DMS153 (cell line): ENCODE measurements at places on chromosomes 4 and X.
A peak's percentile ranks its signal among the peaks of the same experiment; 100 is the strongest.

GRCh38 chr4:22323691-22324090 is 192.2 kb downstream of the ADGRA3 start:
- DNase-seq = no peak

GRCh38 chrX:43707812-43708548 is 51.9 kb downstream of the MAOA start:
- DNase-seq = no peak

- DNase-seq = no peak
Measured at GRCh38 chrX:38927592-38927991, 126.3 kb downstream of the MID1IP1 start.

GRCh38 chr4:149701435-149702156 is 114.0 kb downstream of the IQCM start:
- DNase-seq = no peak

- no peak for DNase-seq
Measured at GRCh38 chr4:146098978-146099377, 76.5 kb upstream of the LSM6 start.

DNA sequence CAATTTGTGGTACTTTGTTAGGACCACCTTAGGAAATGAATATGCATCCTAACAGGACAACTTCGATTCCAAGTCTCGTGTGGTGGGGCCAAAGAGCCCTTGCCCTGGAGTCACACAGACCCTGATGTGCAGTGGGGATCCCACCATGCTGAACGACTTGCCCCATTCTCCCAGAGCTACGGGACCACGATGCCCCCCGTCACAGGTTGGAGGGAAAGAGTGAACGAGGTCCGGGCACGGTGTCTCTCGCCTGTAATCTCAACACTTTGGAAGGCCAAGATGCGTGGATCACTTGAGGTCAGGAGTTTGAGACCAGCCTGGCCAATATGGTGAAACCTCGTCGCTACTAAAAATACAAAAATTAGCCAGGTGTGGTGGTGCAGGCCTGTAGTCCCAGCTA is 14.4 kb upstream of the MSX1 start:
- no peak for DNase-seq

DNA sequence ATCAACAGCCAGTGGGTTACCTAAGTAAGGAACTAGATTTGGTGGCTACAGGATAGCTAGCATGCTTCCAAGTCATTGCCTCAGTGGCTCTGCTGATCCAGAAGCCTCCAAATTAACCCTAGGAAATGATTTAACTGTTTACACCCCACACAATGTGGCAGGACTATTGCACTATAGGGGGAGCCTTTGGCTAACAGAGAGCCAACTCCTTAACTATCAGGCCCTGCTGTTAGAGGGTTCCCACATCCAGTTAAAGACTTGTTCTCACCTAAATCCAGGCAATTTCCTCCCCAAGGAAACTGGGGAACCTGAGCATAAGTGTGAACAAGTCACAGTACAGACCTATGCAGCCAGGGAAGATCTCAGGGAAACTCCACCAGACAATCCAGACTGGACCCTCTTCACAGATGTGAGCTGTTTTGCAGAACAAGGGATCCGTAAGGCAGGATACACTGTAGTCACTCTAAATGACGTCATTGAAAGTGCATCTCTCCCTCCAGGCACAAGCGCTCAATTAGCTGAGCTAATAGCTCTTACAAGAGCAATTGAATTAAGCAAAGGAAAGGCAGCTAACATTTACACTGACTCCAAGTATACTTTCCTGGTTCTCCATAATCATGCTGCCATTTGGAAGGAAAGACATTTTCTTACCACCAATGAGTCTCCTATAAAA is 185.3 kb upstream of the SPOCK3 start:
- DNase-seq = no peak

GRCh38 chrX:103183912-103184311 is 31.0 kb upstream of the BEX4 start:
- DNase-seq = no peak

GRCh38 chr4:67161311-67161710 is 384.0 kb downstream of the CENPC start:
- no peak for DNase-seq

DNA sequence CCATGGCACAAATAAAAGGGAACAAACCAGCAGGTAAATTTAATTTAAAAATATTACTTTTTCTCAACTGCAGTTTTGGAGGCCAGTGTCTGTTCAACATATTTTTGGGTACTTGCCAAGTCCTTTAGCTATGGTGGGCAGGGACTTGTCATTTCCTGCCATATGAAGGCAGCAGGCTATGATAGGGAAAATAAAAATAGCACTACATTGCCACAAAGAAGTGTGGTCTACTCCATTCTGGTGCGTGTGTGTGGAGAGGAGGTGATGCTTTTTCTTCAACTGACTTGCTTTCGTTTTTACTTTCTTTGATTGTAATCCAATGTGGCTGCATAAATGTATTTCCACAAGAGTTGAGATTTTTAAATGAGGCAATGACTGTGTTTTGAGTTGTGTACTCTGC is 17.2 kb downstream of the GPR174 start:
- no peak for DNase-seq

DNA sequence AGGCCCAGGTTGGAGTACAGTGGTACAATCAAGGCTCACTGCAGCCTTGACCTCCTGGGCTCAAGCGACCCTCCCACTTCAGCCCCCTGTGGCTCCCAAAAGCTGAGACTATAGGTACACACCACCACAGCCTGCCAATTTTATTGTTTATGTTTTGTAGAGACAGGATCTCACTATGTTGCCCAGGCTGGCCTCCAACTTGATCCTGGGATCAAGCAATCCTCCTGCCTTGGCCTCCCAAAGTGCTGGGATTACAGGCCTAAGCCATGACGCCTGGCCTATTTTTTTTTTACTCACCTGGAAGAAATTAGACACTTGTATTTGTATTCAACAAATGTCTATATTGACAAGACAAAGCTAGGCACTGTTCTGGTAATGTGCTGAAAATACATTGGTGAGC is 25.1 kb downstream of the FAM156A start:
- DNase-seq = no peak

DNA sequence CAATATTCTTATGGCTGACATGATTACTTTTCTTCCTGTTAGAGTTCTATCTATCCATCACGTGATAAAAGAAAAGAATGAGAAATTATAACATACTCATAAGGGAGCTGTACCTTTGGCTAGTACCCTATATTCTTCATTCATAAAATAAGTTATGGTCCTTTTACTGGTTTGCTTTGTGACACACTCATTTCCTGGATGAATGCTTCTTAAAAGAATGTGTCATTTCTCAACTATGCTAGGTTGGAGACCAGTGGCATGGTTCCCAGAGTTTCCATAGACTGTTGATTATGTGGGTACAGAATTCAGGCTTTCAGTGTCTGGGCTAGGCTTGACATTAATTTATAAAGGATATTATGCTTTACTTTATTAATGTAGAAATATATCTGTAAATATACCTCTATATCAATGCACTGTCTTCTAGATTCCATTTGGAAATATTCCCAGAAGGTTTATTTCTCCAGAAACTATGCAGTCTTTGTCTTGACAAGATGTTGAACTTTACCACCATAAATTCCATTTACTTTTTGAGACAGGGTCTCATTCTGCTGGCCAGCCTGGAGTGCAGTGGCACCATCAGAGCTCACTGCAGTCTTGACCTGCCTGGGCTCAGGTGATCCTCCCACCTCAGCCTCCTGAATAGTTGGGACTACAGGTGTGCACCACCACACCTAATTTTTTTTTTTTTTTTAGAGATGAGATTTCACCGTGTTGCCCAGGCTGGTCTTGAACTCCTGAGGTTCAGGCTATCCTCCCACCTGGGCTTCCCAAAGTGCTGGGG is 23.8 kb downstream of the NUDT6 start:
- no peak for DNase-seq

- DNase-seq = no peak
Measured at GRCh38 chrX:97132664-97133415, 249.1 kb downstream of the RPA4 start.

DNA sequence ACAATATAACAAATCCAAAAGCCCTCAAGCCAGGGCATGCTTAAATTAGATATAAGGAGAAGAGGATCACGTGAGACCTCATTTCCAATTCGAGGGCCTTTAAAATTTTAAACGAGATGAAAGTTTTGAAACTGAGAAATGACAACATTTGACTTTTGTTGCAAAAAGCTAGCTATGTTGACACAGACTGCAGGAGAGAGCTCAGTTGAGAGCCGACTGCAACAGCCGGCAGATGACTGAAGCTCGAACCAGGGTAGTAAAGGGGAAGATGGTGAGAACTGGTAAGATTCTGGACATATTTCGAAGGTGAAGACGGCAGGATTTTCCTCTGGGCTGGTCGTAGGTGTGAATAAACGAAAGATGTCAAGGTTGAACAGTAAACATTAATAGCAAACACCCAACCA is 773 bp downstream of the PRMT9 start:
- no peak for DNase-seq

GRCh38 chr4:8707045-8707781 is 114.6 kb downstream of the CPZ start:
- DNase-seq = no peak

- DNase-seq = no peak
Measured at GRCh38 chrX:724256-724655, 93.7 kb downstream of the SHOX start.

- DNase-seq = no peak
Measured at GRCh38 chr4:163251204-163251603, 81.2 kb downstream of the NPY1R start.

DNA sequence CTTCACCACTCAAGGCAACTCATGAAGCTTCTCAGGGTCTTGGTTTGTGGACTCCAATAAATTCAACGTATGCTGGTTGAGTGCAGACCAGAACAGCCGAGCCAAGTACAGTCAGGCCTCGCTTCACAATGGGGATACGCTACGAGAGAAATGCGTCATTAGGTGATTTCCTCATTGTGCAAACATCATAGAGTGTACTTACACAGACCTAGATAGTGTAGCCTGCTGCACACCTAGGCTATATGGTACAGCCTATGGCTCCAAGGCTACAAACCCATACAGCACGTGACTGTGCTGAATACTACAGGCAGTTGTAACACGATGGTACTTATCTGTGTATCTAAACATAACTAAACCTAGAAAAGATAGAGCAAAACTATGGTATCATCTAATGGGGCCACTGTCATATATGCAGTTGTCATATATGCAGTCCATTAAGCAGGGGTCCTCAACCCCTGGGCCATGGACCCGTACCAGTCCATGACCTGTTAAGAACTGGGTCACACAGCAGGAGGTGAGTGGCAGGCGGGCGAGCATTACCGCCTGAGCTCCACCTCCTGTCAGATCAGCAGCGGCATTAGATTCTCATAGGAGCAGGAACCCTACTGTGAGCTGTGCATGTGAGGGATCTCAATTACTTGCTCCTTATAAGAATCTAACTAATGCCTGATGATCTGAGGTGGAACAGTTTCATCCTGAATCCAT is 31.5 kb downstream of the RTL5 start:
- peak; percentile 52 for DNase-seq

GRCh38 chrX:134526399-134526798 is 66.4 kb downstream of the HPRT1 start:
- no peak for DNase-seq

GRCh38 chr4:7514789-7515188 is 80.1 kb upstream of the PSAPL1 start:
- DNase-seq = no peak

- no peak for DNase-seq
Measured at GRCh38 chrX:54237014-54237413, 54.0 kb upstream of the FAM120C start.

GRCh38 chr4:113633467-113633866 is 128.1 kb downstream of the CAMK2D start:
- no peak for DNase-seq

DNA sequence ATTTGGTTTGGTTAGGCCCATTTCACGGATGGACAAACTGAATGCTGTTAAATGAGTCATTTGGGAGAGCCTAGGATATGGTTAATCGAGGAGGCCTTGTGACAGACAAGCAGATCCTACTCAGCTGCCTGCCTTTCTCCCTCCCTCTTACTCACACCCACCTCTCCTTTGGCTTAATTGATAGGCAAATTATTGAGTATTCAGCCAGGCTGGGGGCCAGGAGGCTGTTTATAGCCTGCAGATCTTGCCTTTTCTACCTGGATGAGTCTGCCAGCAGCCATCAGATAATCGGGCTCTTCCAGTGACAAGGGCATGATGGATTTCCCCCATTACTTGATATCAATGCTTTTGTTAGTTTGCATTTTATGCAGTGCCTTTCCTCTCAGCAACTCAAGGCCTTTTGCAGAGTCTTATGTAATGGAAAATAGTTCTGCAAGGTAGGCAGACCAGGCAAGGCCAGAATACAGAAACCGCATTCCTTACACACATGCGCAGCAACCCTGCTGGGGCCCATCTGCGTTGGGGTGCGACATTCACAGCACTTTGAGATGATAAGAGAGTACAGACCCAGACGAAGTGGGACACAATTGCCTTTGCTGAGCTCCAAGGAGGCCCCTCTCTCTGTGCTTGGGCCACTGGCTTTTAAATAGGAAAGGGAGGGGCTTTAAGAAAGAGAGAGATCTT is 96.2 kb upstream of the ATP6AP2 start:
- DNase-seq = no peak

- DNase-seq = no peak
Measured at GRCh38 chrX:22974616-22975015, 25.1 kb upstream of the DDX53 start.

DNA sequence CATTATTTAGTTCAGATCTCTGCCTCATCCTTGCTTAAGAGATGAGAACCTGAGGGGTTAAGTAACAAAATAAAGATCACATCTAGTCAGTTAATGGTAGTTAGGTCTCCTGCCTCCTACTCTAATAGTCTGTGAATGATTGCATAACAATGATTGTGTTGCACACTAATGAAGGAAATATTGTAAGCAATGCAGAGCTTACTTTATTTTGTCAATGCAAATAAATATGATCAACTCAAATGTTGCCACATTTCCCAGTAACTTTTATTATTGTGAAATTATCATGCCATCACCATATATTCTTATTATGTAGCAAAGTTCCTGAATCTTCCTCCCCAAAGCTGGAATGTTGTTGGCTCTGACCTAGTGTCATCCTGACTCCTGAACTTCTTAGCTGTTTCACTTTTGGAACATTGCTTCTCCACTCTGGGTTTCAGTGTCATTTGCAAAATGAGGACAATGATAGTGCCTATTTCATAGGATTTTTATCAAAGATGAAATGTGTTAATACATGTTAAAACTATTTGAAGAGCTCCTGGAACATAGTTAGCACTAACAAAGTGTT is 17.0 kb upstream of the GABRA4 start:
- DNase-seq = no peak

DNA sequence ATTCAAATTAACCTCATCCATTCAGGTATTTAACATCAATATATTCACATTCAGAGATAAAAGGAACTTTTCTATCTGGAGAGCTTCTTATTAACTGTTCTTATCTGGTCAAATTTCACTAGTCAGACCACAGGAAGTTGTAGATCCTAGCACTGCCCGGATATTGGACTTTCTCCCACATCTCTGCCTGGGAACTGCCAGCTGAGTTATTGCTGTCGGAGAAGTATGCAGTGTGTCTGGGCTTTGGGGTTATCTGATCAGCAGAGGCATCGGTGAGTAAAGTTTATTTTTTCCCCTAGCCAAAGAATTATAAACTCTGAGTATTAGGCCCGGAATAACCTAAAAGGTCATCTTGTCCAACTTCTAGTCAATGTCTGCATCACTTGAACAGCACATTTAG is 45.1 kb downstream of the OR13H1 start:
- no peak for DNase-seq

GRCh38 chrX:15751155-15751819 is 13.2 kb downstream of the CA5B start:
- no peak for DNase-seq
